EL (cell line): ENCODE measurements at places on chromosomes 6 and 20.

GRCh38 chr6:14123386-14124111 is 6.0 kb downstream of the CD83 start:
- DNase-seq: peak; percentile 71

DNA sequence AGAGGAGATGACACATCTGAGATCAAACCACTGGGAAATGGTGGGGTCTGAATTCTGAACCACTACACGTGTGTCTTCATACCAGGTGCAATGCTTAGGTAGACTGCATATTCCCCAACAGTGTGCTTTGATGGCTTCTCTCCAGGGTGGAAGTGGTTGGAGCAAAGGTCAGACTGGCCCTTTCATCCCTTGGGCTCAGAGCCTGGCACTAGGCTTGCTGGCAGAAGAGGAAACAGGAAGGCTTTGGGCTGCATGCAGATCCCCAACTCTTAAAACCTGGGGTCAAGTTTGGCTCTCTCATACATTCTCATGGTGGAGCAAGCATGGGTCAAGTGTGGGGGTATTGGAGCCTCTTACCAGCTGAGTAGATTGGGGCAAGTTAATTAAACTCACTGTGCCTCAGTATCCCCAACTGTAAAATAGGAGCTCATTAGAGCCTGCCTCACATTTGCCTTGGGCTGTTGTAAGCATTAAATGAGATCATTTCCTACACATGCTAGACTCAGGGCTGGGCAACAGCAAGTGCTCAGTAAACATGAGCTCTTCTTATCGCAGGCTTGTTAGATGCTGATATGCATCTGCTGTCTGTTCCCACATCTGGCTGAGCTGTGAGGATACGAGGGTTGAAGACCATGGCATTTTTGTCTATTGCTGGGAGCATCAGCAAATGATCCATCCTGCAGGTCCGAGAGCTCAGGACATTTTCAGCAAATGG is 51.6 kb upstream of the FAM83D start:
- no peak for DNase-seq

GRCh38 chr6:67496191-67496590 is 1138.9 kb upstream of the ADGRB3 start:
- DNase-seq: no peak

GRCh38 chr6:33817489-33817888 is 13.7 kb upstream of the MLN start:
- no peak for DNase-seq

DNA sequence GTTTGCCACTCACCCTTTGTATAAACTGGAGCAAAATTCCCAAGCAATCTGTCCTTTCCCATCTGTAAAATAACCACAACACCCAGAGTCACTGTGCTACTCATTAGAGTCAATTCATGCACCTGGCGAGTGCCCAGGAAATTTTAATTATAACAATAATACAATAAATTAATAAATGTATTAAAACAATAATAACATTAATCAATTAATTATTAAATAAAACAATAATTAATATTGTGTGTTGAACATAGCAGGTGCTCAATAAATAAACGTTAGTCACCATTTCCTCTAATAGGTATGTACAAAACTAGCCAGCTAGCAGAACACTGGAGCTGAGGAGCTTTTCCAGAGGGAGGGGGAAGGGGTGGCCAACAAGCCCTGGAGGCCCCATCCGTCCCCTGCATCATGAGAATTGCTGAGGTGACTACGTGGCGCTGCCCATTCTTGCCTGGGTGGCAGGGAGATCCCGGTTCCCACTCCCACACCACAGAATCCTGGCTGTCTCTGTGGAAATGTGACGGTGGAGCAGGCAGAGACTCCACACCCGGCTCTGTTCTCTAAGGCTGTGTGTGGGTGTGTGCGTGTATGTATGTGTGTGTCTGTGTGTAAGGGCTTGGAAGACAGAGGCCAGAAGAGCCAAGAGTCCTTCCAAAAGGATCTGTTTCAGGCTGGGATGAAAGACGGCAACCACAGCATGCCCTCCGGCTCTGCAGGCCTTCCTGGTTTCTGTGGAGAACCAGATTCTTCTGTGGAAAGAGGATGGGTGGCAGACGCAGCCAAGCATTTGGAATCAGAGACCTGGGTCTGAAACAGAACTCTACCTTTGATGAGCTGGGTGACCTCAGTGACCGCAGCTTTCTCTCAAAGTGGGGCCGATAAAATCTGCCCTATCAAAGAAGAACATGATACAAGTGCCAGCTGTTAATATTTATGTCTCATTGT is 18.8 kb upstream of the EZR start:
- DNase-seq: peak; percentile 70

GRCh38 chr20:19431316-19431700 is 218.9 kb downstream of the SLC24A3 start:
- DNase-seq: no peak

GRCh38 chr6:3561725-3562124 is 104.9 kb upstream of the SLC22A23 start:
- no peak for DNase-seq

- no peak for DNase-seq
Observed at GRCh38 chr6:31004794-31005193, 5.5 kb upstream of the MUC22 start.

- no peak for DNase-seq
Observed at GRCh38 chr20:57407541-57407956, 16.4 kb downstream of the RBM38 start.

GRCh38 chr6:93792746-93793145 is 373.4 kb upstream of the EPHA7 start:
- no peak for DNase-seq

DNA sequence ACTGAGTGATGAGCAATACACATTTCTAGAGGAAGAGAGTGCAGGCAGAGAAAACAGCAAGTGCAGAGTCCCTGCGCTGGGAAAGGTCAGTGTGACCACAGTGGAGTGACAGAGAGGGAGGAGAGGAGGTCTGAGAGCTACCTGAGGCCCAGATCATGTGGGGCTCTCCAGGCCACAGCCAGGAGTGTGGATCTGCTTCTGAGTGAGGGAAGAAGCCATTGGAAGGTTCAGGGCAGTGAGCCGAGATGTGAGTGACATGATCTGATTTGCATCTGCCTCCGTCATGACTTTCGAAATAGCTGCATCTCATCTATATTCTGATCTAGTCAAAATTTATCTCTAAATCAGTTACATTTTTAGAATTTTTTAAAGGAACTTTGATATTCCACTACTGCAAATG is 367.1 kb downstream of the PREX1 start:
- DNase-seq: no peak

- peak; percentile 28 for DNase-seq
Observed at GRCh38 chr6:106569428-106569827, 59.9 kb downstream of the RTN4IP1 start.

GRCh38 chr20:48759631-48760245 is 68.1 kb downstream of the PREX1 start:
- no peak for DNase-seq

GRCh38 chr20:52410182-52410647 is 218.6 kb upstream of the ZFP64 start:
- DNase-seq: no peak

DNA sequence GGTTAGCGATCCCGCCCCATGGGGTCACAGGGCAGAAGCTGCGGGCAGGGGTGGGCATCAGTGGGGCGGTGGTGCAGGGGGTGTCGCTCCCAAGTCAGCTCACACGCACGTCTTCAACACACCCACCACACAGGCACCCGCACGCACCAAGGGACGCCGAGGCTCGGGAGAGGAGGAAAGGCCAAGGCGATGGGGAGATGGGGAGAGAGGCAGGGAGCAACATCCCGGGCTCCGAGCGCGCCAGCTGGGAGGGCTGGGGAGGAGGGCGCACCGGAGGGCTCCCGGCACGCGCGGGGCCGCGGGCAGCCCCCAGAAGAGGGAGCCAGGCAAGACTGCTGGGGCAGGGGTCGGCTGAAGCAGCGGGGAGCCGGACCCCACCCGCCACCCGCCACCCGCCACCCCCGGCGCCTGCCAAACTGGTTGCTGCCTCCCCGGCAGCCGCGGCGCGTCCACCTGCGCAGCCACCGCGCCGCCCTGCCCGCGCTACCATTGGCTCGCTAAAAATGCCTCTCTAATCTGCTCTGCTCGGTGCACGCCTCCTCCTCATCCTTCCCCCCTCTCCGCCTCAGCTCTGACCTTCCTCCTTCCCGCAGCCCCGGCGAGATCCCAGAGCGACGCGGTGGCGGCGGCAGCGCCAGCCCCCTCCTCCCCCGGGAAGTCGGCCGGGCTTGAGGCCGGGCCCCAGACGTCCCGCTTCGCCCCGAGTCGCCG is at the start of gene PACSIN1:
Gene PACSIN1, plus strand, starts transcription at position 546 of the 711 bp plus-strand sequence. CDS start 60,230 bp downstream, outside the sequence.
- DNase-seq: peak; percentile 31

DNA sequence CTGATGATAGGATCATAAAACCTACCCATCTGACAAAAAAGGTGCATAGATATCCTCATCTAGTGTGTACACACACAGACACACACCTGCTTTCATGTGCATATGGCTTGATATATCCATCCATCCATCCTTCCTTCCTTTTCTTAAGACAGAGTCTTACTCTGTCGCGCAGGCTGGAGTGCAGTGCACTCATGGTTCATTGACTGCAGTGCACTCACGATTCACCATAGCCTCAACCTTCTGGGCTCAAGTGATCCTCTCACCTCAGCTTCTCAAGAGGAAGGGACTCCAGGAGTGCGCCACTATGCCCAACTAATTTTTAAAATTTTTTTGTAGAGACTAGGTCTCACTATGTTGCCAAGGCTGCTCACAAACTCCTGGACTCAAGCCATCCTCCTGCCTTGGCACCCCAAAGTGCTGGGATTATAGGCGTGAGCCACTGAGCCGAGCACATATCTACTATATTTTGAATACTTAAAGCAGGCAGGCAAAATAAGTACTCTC is 27.1 kb downstream of the ADNP start:
- no peak for DNase-seq

GRCh38 chr6:167781066-167781767 is 45.5 kb upstream of the AFDN start:
- no peak for DNase-seq

GRCh38 chr6:108556250-108556649 is 4.5 kb upstream of the FOXO3 start:
- DNase-seq: no peak

DNA sequence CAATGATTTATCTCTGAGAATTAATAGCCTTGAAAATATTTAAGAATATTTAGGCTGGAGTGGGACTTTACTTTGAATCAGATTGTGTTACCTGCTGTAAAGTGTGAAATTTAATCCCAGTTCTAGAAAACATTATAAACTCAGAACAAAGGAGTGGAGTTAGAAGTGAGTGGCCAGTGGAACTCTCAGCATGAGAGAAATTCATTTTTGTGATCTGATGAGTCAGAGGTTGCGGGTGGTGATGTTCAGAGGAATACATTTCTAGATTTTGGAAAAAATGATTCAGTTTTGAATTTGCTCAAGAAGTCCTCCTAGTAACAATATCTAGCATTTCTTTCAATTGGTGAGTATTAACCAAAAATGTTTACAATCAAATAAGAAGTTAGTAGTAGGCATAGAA is 167.5 kb downstream of the ZFAND3 start:
- DNase-seq: peak; percentile 65

GRCh38 chr6:12266571-12266970 is 23.6 kb upstream of the EDN1 start:
- peak; percentile 82 for DNase-seq

DNA sequence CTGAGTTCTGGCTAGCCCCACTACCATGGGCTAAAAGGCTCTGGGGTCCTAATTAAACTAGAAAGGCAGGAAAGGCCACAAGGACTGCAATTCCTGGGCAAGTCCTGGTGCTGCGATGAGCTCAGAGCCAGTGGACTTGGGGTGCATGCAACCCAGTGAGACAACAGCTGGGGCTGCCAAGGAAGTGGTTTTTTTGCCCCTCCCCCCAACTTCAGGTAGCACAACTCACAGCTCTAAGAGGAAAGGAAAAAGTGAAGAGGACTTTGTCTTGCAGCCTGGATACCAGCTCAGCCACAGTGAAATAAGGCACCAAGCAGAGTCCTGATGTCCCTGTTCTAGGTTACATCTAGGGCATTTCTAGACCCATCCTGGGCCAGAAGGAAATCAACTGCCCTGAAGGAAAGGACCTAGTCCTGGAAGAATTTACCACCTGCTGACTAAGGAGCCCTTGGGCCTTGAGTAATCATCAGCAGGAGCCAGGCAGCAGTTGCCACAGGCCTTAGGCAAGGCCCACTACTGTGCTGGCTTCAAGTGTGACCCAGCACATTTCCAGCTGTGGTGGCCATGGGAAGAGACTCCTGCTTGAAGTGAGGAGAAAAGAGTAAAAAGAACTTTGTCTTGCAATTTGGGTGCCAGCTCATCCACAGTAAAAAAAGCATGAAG is 358.4 kb downstream of the BTBD3 start:
- no peak for DNase-seq

GRCh38 chr6:157227202-157228166 is 95.8 kb downstream of the TMEM242 start:
- no peak for DNase-seq

DNA sequence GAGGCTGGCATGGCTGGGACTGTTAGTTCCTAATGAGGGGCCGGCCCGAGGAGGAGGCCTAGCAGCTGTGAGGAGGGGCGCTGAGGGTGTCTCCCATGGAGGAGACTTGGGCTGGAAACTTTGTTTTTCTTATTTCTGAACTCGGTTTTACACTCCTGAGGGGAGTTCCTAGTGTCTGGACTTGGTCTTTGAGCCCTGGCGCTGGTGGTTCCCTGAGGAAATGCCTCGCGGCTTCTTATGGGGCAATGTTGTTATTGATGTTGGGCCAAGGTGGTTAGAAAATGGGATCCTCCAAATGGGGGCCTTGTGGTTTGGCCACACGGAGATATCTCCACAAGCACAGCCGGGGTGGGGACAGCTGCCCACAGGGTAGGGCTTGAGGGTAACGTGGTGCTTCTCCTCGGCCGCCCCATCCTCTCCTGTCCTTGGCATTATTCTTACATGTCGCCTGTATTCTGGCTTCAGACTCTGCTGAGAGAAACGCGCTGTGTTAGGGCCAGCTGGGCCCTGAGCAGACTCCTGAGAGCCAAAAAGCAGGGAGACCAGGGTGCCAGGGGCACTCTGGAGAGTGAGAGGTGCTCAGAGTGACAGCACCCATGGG is 136.9 kb downstream of the FOXO3 start:
- no peak for DNase-seq

- DNase-seq: no peak
Observed at GRCh38 chr20:63709149-63709527, 1.3 kb downstream of the ZGPAT start.

DNA sequence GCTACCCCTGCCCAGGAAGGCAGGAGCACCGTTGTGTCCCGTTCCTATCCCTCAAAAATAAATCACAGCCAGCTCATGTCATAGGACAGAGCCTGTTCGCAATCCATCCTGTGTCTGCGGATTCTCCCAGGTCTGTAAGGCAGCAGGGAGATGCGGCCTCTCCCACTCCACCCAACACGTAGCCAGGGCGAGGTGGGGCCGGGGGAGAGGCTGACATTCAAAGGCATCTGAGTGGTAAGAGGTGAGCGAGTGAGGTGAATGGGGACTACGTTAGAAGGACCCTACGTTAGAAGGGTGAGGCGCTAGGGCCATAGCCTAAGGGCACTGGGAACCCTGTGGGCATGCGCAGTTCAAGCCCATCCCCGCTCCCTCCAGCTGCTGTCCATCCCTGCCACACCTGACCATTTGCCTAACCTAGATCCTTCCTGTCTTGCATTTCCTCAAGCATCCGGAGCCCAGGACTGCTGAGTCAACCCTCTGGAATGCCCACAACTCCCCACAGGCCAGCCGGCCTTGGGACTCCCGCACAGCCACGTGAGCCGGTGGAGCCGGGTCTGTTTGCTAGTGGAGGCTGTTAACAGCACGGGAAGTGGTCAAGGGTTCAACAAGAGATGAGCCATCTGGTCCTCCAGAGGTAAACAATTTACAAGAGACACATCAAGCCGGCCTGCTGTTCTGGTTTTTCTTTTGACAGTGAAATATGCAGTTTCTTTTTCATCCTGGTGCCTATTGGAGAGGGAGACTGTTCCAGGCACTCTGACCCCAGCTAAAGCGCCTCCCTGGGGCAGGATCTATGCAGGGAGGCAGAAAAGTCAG is 45.9 kb downstream of the RIPOR3 start:
- DNase-seq: peak; percentile 98
